ENCODE measurements at places on chromosomes 3 and 15.
A peak's percentile ranks its signal among the peaks of the same experiment; 100 is the strongest.

- DNase-seq: no peak
Observed at GRCh38 chr3:44021651-44022594, 219.8 kb upstream of the TOPAZ1 start.

DNA sequence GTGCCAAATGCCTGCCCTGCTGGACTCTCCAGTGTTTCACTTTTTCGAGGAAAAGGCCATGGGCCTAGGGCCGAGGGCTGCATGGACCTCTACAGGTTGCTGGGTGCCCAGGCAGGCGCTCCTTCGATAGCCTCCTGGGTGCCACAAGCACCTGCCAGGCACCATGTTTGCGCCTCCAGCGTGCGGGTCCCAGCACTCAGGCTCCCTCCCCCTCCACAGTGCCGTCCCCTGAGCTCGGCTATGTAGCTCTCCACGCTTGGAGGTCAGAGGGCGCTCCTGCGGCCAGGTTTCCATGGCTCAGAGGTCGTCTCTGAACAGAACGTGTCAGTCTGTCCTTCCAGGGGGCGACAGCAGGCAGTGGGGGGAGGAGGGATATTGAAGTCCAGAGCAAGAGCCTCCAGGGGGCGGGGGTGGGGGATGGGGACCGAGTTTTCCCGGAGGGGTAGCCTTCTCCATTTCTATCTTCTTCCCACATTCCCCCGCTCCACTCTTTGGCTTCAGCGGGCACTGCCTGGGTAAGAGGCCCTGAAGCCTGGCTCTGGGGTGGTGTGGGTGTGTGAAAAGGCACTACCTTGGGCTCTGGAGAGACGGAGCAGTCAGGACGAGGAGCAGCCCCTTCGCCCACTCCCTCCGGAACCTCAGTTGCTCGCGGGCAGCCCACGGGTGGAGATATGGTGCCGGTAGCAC is 3.6 kb downstream of the ONECUT1 start:
- DNase-seq: no peak

GRCh38 chr15:85542895-85543331 is 162.5 kb downstream of the AKAP13 start:
- peak; percentile 17 for DNase-seq

- no peak for DNase-seq
Observed at GRCh38 chr3:88732186-88732585, 375.2 kb upstream of the EPHA3 start.

- DNase-seq: no peak
Observed at GRCh38 chr3:41033956-41034519, 165.3 kb upstream of the CTNNB1 start.

GRCh38 chr3:122936335-122936734 is 91.2 kb downstream of the SEMA5B start:
- DNase-seq: no peak

GRCh38 chr3:452221-452620 is 255.7 kb downstream of the CHL1 start:
- DNase-seq: no peak

DNA sequence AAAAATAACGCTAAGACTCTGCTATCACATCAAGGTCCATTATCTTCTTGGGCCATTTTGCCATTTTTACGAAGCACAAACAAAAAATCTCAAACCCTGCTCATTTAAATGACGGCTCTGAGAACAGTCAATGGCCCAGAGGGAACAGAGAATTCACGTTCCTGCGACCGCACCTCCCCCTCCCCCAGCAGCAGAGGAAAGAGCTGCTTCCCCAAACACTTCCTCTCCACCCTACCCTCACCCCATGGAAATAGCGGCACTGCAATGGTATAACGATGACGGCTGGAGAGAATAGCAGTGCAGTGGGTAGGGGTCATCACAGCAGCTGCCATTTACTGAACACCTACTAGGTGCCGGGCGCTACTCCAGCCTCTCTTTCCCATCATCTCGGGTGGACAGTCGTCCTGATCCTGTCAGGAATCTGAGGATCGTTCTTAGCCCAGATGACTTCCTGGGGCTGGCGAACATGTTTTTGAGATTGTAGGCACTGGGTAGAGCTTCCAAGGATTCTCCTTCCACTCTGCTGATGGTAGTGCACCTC is 113.3 kb downstream of the IQSEC1 start:
- peak; percentile 61 for DNase-seq

GRCh38 chr3:43858294-43858701 is 167.6 kb downstream of the ABHD5 start:
- no peak for DNase-seq

- DNase-seq: no peak
Observed at GRCh38 chr15:91541286-91541685, 312.2 kb upstream of the SLCO3A1 start.

- DNase-seq: peak; percentile 91
Observed at GRCh38 chr3:36944641-36945270, at the start of gene TRANK1. TSS of gene TRANK1 (minus strand) at chr3:36945054. CDS start at chr3:36944809, 245 bp downstream.

- DNase-seq: no peak
Observed at GRCh38 chr3:77563012-77563411, 523.1 kb downstream of the ROBO2 start.

DNA sequence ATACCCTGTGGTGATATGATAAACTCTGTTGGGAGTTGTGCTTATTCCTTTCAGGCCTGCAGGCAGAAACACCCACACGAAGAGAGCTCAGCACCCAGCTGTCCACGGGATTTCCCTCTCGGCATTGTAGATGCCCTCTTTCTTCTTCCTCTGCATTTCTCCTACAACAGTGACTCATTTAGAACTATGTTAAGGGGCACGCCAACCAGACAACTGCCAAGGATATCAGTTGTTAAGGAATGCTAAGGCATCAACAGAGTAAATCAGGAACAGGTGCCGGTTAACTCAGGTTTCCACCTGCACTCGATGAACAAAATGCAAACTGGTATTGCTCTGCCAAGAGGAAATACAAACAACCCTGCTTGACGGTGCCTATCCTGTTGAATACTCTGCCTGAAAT is 270.0 kb upstream of the PEX5L start:
- DNase-seq: no peak

DNA sequence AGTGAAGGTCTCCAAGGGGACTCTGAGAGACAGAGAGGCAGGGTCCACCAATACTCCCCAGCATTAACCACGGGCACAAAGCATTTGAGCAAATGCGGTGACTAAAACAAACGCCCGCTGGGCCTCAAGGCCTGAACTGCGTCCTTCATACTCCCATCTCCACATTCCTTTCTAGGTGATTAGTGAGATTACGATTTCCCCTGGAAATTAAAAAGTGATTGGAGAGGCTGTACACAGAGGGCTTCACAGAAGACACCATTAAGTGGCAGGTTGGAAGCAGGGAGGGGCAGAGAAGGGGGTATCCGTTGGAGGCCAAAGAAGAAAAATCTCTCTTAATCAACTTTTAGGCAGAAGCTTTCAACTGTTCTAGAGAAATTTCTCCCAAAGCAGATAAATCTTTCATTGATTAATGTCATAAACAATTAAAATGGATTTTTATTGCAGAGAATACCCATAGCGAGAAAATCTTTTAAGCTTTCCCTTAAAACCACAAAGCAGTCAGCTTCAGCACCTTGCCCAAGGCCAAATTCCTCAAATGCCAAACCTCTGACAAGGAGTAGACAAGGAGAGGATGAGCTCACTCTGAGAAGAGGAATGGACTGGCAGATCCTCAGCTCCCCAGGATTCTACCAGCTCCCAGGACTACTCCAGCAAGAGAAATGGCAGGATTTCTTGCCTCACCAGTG is 38.2 kb downstream of the MB21D2 start:
- no peak for DNase-seq

- DNase-seq: no peak
Observed at GRCh38 chr15:66139591-66140207, 113.9 kb downstream of the MEGF11 start.

- DNase-seq: no peak
Observed at GRCh38 chr3:98717584-98717983, 45.6 kb upstream of the ST3GAL6 start.
